ENCODE measurements at places on chromosomes 12 and 14.

- DNase-seq: no peak
Measured at GRCh38 chr14:99134516-99135046, 137.4 kb downstream of the BCL11B start.

- DNase-seq: no peak
Measured at GRCh38 chr12:52600475-52600874, 788 bp downstream of the KRT72 start.

DNA sequence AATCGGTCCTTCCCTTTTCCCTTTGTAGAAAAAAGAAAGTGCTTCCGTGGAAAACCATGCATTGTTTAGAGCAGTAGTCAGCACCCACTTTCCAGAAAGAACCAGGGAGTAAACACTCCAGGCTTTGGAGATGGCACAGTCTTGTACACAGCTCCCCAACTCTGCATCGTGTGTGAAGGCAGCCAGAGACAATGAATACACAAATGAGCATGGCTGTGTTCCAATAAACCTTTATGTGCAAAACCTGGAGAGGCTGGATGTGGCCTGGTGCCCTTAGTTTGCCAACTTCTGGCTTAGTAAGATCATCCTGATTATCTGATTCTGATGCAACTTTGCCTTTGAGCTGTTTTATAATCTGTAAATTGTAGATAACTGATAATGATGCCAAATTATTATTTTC is 463.4 kb upstream of the TMEM132C start:
- no peak for DNase-seq

DNA sequence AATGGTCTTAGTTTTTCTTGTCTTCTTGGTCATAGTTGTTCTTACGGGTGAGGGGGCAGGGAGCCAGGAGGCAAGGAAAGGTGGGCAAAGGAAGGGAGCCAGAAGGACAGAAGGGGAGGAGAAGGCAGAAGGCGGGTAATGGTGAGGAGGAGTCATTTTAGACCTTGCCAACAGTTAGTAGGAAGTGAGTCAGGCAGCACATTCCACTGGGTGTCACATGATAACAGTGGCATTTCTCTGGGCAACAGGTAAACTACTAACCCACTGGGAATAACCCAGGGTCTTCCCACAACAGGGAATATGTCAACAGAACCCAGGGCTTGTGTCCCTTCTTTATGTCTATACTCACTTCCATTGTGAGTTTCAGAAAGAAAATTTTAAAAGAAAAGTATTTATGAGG is 127.6 kb downstream of the SLC8A3 start:
- no peak for DNase-seq
